Coronary artery (tissue), 2 donors: ENCODE measurements at places on chromosomes 13 and 19.

GRCh38 chr19:24127601-24128000, 40.6 kb downstream of the ZNF254 start:
- DNase-seq: no peak

GRCh38 chr13:99315186-99315585, 8.0 kb upstream of the GPR183 start:
- DNase-seq: no peak

GRCh38 chr19:48186015-48186414, 15.5 kb downstream of the ZSWIM9 start:
- DNase-seq: no peak

DNA sequence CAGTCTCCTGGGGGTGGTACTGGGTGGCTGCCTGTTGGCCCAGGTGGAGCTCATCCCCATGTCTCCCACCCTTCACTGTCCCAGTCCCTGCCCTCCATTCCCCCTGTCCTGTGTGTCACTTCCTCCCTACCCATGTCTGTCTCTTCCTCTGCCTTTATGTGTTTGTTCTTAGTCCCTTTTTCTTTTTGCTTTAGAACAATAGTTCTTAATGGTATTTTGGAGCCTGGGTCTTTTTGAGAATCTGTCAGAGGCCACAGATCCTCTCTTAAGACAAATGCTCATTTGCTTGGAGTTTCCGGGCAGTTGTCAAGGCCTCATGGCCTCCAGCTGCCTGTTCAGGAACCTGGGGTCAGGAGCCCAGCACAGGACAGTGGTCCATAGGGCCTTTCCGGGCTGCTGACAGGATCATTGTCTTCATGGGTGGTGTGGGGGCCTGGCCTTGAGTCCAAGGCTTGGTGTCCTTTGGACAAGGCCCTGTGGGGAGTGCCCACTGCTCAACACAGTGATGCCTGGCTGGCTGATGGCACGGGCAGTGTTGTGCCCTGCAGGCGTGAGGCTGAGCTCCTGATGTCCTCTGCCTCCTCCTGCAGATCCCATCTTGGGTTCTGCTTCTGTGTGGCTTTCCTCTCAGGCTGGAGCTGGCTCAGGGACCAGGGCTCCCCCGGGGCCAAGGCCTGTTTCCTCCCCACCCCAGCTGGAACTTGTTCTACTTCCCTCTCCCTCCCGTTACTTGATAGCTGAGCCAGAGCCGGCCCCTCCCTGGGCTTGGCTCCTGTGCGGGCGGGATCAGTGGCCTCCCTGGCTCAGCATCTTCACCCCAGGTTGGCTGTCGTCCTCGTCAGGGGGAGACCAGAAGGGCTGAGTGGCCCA, 3.5 kb downstream of the EGLN2 start:
- DNase-seq: no peak

- DNase-seq: no peak
Observed at GRCh38 chr13:79932556-79932955, 408.4 kb downstream of the SPRY2 start.
